Astrocyte of the spinal cord (primary cell): ENCODE measurements at places on chromosomes 13 and 19.

- no peak for DNase-seq
Observed at GRCh38 chr19:8150998-8151766, 1.8 kb upstream of the FBN3 start.

GRCh38 chr19:8096071-8096470 is 43.5 kb downstream of the CCL25 start:
- no peak for DNase-seq

GRCh38 chr13:81916461-81916860 is 1575.5 kb upstream of the SPRY2 start:
- peak; percentile 19 for DNase-seq

DNA sequence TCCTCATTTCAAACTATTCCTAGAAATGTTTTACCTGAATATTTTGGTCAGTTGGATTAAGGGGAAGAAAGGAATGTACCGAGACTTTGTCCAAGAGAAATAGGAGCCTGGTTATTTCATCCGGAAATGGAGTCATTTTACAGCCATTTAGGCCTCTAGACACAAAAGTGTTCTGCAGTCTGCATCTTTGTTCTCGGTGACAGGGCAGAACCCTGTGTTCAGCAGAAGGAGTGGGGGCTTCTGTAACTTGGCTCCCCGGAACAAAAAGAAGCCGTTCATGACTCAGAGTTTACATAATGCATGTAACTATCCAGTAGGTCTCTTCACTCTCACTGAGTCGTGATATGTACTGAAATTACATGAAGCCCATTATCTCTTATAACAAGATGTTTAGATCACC is 21.6 kb upstream of the FNDC3A start:
- peak; percentile 83 for DNase-seq

DNA sequence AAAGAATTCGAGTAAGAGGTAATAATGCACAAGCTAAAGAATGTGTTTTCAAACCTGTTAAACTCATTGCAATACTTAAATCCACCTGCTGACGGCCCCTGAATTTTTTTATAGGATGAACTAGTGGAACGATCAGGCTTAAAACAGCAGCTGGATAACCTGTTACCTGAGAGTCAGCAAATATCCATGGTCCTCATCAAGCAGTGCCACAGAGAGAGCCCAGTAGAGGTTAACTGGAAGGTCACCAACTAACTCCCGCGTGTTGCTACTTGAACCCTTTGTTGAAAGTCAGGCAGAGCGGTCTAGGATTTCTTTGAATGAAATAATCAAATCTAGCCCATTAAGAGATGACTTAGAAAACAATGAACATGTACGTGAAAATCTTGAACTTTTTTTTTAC is 47.6 kb upstream of the SPRY2 start:
- DNase-seq: no peak

DNA sequence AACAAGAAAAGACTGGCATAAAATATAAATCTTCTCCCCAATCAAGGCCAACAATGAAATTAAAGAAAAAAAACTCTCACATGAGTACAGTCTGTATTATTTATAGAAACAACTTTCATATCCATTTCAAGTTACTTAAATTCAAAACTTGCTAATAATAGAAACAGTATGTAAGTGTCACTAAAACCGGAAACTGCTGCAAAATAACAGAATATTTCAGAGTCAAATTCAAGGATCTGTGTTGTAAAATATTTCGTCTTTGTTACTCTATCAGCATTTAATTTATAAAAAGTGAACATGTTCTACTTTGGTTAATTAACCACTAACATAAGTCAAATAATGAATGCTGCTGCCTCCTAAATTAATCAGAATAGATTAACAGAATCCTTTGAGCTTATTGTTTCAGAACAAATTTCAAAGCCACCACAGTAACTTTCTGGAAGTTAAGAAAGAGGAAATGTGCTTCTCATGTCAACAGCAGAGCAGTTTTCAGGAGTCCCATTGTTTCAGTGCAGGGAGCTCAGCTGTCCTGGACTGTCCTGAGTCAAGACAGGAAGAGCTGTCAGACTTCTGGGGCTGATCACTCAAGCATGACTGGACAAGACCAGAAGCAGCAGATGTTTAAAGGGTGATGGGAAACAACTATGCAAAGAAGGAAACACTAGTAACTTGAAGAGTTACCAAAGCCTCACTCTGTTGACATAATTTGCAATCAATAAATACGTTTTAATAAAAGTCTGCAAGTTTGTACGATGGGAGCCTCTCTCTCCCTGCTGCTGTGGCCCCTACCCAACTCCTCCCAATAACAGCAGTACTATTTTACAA is 76.9 kb downstream of the FOXO1 start:
- peak; percentile 54 for DNase-seq
